ENCODE measurements at places on chromosomes 5 and 9.
A peak's percentile ranks its signal among the peaks of the same experiment; 100 is the strongest.

GRCh38 chr5:67009028-67009427, 187.6 kb downstream of the CD180 start:
- no peak for DNase-seq

DNA sequence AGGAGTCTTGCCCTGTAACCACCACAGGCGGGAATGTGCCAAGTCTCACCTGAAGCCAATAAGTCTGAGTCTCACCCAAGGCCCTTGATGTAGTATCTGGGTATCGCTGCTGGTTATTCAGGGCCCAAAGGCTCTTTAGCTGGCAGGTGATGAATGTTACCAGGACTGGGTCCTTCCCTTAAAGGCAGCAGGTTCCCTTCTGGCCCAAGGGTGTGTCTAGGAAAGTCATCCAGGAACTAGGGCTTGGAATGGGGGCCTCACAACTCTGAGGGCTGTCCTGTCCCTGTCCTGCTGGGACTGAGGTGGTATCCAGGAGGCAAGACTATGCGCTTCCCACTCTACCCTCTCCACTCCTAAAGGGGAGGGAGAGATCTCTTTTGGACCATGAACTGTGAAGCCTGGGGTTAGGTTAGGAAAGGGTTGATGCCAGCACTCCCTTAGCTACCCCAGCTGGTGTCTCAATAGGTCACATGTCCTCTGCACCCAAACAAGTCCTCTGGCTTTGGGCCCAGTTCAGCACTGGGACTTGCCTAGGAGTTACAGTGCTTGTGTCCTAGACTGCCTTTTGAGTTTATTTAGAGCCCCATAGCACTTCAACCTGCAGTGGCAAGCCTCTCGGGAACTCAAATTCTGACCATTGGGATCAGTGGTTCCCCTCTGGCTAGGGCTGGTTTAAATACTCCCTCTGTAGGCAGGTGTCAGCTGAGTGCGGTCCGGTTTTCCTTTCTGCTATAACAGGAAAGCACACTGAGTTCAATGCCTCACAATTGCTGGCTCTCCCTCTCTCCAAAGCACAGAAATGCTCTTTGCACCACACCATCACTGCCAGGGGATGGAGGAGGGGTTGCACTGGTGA, 22.5 kb upstream of the RANBP3L start:
- no peak for DNase-seq

DNA sequence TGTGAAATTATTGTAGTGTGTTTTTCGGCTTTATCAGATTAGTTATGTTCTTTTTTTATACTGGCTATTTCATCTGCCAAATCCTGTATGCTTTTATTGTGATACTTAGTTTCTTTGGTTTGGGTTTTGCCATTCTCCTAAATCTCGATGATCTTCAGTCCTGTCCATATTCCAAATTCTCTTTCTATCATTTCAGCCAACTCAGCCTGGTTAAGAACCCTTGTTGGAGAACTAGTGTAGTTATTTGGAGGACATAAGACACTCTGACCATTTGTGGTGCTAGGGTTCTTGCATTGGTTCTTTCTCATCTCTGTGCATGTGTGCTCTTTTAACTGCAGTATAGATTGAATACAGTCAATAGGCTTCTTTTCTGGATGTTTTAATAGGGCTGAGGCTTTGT, 187.0 kb upstream of the CCNH start:
- DNase-seq = no peak

DNA sequence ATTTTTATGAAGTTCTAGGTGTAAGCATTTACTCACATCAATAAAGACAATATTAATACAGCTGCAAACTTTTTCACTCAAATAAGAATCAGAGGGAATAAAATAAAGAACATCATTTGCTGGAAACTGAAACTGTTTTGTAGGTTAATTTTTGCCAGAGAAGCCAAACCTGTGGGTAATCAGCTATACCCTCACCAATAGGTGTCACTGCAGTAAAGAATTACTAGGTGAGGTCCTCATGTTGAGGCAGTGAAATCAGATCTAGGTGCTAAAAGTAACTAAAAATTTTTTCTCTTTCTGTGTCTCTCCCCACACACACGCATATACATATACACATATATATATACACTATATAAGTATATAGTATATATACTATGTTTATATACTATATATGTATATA, 1016.3 kb upstream of the SEMA6A start:
- no peak for DNase-seq

DNA sequence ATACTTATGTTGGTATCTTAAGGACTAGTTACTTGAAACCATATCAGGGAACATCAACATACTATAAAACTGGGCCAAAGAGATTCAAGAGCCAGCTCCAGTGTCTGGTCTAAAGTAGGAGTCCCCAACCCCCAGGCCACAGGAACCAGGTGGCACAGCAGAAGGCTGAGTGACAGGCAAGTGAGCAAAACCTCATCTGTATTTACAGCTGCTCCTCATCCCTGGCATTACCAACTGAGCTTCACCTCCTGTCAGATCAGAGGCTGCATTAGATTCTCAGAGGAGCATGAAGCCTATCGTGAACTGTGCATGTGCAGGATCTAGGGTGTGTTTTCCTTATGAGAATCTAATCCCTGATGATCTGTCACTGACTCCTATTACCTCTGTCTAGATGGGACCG, 581.6 kb upstream of the CDH9 start:
- DNase-seq = no peak

DNA sequence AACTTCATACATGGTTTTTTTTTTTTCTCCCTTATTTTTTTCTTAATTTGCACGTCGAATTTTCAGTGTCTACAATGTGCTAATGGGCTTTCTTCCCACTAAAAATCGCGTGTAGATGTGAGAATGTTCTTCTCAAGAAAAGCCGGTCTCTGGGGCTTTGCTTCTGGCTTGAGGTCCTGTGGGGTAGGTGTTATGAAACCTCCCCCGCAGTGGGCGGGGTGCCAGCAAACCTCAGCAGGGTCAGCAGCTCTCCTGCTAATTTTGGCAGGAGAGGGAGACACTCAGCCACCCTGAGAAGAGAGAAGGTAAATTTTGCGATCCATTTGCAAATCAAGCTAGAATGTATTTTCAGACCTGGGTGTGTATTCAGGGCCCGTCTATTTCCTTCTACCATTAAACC, 59.9 kb downstream of the NPR3 start:
- DNase-seq = no peak

GRCh38 chr9:97572892-97573365, 60.2 kb downstream of the TSTD2 start:
- no peak for DNase-seq

DNA sequence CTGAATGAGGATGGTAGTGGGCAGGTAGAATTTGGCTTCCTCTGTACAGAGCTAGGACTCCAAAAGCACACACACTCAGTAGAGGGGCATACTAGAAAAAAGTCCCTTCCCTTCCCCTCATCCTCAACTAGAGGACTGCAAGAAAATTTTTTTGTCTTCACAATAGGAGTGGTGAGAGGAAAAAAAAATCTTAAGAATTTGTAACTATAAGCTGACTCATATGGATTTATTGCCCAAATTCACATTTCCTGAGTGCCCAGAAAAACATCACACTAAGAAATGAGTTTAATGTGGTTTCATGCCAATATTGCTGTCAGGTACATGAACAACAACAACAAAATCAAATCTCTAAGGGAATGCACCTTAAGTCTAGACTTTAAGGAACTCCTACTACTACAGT, 43.7 kb downstream of the RANBP6 start:
- no peak for DNase-seq

- no peak for DNase-seq
These were observed 178.3 kb upstream of the FBXL17 start for GRCh38 chr5:108560166-108560565.

- DNase-seq = no peak
These were observed 11.5 kb upstream of the MAP3K1 start for GRCh38 chr5:56803894-56804293.

DNA sequence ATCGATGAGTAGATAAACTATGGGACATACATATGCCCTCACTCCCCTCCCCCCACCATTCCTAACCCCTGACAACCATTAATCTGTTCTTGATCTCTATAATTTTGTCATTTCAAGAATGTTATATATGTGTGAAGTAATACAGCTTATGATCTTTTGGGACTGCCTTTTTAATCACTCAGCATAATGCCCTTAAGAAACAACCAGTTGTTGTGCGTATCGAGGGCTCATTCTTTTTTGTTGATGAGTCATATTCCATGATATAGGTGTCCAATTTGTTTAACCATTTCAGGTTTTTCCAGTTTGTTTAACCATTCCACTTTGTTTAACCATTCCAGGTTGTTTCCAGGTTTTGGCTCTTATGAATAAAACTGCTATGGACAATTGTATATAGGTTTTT, 75.6 kb downstream of the ARHGEF28 start:
- DNase-seq = no peak

GRCh38 chr5:31783731-31784130, 144.8 kb downstream of the PDZD2 start:
- no peak for DNase-seq

- DNase-seq = no peak
These were observed 39.5 kb downstream of the SMC5 start for GRCh38 chr9:70298245-70298771.

- DNase-seq = no peak
These were observed 67.4 kb downstream of the LIX1 start for GRCh38 chr5:97074859-97075489.

DNA sequence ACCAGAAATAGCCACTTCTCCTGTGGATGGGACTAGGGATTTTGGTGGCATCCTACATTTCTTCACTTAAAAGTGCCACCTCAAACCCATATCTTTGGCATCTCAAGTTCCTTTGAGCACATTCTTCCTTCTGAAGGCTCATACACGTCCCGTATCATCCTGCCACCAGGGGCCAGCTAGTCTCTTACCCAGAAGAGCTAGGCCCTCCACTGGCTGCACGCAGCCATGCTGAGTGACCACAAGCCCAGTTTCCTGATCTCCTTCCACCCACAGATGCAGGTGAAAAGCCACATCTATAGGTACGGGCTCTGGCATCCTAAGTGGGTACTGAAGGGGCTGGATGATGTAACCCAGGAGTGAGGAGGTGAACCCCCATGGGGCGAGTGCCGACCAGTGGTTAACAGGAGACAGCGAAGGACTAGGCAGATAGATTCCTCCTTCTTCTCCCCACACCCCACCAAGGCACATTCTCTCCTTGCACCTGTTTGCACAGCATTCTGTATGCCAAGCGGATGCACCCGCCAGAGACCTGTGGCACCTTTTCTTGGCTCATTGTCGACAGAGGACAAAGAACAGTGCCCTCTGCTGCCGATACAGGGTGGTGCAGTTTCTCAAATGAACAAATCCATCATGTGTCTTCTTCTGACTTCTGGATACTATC, 14.4 kb upstream of the SCGB3A1 start:
- peak; percentile 13 for DNase-seq

- no peak for DNase-seq
These were observed 119.5 kb upstream of the ACOT12 start for GRCh38 chr5:81513473-81513872.

DNA sequence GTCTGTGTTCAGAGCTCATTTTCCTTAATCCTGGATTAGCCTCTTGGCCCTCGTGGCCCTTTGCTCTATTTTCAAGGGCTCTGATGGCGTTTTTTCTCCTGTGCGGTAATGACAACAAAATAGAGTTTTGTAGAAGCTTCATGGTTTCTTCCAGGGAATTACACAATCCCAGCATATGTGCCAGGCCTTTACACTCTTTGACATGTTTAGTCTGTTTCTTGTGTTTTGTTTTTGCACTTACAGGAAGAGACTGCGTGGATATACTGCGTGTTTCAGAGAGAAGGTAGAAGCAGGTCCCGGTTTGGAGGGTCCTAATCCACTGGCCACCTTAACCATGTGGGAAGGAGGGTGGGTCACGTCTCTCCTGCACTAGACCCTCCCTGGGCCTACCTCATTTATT, 400.2 kb upstream of the IRX4 start:
- DNase-seq = no peak

DNA sequence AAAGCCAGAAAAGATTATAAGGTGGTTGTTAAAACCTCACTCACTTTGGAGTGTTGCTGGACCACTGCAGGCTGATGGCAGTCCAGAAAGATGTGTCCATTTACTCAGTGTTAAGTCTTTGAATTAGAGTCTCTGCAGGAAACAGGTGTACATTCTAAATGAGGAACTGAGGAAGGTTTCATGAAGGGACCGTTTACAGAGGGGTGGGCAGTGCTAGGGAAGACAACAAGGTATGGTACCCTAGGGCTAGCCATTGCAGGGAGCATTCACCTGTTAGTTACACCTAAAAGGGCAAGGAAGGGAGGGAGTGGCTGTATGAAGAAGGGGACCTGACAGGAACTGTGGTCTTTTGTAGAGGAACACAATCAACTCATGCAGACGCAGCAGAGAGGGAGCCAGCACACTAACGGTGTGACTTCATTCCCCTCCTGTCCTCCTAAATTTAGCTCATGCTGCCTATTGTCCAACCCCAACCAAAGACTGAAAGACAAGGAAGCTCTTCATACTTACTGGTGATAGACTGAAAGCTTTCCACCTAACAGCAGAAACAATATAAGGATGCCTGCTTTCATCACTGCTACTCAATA, 32.2 kb upstream of the PAX5 start:
- no peak for DNase-seq

DNA sequence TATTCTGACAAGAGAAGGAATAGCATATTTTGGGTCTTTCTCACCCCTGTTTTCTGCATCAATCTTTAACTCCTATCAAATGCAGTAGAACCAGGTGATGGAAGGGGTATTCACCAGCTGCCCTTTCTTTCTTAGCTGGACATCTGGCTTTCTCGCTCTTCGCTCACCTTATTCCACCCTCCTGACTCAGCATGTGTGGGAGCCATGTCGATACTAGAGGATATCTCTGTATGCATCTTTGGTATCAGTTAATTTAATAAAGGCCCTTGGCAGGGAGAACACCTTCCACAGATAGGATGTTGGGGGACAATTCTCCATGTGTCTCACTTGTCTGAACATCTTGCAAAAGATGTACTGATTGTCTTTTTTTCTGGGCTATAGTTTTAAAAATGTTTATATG, 71.5 kb downstream of the ZNF474 start:
- no peak for DNase-seq

DNA sequence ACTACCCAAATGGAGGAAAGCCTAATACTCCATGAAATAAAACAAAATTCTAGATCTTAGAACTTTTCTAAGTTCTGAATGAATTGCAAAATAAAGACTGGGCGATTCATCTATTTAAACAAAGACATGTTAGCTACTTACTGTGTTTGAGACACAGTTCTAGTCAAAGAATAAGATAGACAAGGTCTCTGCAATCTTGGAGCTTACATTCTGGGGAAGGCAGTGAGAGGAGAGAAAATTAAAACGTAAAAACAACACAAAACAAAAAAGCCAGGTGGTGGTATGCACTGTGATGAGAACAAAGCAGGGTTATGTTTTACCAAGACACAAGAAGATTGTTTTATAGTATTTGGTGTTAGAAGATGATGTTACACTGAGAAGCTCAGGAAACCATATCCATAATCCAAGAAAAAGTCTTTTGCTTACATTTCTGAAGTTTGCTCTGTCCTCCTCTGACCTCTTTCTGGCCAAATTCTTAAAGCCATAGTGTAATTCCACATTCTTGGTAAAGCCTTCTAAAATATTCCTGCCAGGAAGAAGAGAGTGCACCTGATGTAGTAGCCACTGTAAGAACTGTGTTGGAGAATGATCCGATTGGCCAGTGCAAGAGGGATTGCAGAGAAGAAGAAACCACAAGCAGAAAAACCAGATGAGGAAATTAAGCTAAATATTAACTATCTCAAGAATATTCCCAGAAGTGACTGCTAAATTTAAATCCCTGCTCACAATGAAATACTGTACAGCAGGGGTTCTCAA, 218.4 kb downstream of the PCSK1 start:
- no peak for DNase-seq

GRCh38 chr5:54669285-54669684, 151.7 kb downstream of the SNX18 start:
- no peak for DNase-seq
